ENCODE measurements at places on chromosomes 1 and 21.

DNA sequence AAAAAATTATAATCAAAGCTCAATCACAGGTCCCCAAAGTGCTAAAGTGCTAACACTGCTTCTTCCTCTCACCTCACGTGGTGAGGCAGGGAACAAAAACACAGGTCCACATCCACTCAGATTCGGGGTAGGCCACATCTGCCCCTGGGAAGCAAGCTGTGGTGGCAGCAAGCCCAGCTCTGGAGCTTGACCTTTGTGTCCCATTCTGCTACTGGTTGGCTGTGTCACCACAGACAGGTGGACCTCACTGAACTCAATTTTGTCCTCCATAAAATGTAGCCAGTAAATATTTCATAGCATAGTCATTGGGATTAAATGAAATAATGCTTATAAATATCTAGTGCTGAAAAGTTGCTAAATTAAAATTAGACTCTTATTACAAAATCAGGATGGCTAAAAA lies 8.5 kb downstream of the AZIN2 start:
- no peak for DNase-seq

DNA sequence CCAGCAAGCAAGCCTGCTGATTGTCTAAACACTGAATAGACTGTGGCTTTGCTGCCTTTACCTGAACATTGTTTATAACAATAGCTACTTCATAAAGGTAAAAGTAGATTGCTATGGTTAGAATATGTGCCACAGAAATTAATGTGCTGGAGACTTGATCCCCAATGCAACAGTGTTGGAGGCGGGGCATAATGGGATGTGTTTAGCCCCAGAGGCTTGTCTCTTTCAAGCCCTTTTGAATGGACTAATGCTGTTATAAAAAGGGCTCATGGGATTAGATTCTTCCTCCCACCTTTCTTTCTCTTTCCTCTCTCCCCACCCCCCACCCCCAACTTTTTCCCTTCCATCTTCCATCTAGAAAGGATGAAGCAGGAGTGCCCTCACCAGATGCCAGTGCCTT lies 80.2 kb upstream of the PPP2R5A start:
- DNase-seq: no peak

DNA sequence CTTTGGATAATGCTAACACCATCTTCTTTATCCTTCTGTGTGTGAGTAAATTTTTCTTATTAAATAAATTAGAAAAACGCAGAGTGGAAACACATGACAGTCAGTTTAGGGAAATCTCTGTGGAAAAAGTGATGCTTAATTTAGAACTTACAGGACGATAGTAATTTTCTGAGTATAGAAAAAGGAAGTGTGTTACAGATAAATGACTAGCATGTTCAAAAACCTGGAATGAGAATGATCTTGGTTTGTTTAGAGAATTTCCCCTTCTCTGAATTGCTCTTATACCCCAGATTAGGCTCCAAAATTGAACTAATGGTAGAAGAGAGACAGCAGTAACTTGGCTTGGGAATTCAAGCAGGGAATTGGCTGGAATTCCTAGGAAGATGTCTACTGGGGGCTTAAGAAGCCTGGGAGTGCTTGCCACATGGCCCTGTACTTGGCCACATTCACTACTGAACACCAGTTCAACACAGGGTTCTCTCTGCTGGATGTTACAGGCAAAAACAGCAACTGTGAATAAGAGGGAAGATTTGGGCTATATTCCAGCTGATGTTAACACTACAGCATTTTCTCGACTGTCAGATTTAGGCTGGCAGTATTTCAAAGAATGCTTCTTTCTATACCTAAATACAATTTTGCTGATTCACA lies 1004.2 kb downstream of the TTLL7 start:
- peak; percentile 4 for DNase-seq

- DNase-seq: peak; percentile 7
Observed at GRCh38 chr1:88935522-88936222, 44.3 kb upstream of the GTF2B start.

DNA sequence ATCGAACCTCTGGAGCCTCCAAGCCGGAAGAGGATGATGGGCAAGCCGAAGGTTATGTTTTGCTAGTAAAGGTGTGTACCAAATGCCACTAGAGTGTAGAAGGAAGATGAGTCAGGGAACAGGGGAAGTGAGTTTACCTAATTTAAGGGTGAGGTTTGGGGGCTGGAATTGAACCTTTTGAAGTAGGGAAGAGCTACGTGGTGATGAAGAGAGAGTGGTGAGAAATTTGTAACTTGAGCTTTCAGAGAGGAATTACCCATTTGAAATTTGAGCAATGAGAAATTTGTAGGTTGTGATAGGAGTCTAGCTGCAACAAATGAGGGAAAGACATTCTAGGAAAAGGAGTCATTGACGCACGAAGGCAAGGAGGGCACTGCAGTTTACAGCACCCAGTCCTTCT lies 70.0 kb upstream of the TENT5C start:
- DNase-seq: no peak

DNA sequence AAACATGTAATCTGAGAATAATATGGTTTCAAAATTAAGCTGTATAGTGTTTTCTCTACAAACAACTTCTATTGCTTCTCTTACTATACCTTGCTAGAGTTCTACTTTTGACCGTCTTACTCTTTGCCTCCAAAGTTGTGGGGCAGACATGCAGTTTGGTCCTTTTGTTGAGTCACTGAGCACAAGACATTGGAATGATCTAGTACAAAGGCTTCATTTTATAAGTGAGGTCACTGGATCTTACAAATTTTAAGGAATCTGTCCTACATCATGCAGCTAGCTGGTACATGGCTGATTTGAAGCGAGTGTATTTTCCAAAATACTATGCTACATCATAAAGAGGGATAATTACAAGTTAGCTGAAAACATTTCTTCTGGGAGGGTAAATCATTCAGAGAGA lies 28.8 kb downstream of the OR10J1 start:
- DNase-seq: no peak

DNA sequence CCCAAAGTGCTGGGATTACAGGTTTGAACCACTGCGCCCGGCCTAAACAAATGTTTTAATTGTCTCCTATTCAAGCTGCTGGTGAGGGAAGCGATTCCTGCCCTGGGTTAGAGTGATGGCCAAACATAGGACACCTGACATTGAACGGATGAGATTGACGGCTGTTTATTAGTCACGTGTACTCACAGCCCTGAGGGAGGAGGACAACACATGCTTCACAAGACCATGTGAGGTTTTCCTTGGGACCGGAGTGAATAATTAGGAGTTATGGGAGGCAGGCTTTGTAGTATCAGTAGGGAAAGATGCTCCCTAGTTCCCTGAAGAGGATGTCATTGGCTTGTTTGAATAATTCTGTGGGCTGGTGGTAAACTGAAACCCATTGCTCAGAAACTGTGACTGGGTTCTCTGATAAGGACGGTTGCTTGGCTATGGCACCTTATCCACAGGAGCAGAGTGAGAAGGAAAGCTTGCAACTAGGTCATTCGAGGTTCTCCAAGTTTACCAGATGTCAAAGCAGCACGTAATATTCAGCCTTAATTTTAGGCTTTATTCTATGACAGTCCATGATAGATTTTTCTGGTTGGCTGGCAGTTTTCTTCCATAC lies 245.8 kb downstream of the PLA2G4A start:
- DNase-seq: no peak

DNA sequence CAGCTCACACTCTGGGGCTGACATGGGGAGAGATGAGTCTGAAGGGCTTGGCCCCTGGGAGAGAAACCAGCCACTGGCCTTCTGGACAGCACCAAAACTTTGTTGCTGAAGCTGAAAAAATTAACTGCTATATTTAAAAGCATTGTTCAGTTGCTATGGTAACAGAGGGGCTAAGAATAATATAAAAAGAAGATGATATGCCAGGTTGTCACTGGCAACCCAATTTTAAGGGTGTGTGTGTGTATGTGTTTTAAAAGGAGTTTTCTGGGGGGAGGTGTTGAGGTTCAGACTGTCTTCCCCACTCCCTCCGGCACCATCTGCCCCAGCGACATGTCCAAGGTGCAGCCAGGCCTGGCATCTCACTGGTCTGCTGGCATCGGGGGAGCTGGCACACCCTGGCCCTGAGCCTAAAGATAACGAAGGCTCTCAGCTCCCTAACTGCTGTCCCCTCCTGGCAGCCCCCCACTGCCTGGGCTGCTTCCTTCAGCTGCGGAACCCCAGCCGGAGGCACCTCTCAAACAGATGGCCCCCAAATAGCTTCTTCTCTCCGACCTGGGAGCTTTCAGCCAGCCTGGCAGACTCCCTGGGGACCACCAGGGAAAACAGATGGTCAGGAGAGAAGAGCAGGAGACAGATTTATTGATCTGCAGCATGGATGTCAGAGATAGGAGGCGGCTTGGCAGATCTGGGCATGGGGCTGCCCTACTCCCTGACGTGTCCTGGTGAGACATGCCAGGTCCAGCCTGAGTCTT lies 203.9 kb downstream of the HIVEP3 start:
- no peak for DNase-seq

DNA sequence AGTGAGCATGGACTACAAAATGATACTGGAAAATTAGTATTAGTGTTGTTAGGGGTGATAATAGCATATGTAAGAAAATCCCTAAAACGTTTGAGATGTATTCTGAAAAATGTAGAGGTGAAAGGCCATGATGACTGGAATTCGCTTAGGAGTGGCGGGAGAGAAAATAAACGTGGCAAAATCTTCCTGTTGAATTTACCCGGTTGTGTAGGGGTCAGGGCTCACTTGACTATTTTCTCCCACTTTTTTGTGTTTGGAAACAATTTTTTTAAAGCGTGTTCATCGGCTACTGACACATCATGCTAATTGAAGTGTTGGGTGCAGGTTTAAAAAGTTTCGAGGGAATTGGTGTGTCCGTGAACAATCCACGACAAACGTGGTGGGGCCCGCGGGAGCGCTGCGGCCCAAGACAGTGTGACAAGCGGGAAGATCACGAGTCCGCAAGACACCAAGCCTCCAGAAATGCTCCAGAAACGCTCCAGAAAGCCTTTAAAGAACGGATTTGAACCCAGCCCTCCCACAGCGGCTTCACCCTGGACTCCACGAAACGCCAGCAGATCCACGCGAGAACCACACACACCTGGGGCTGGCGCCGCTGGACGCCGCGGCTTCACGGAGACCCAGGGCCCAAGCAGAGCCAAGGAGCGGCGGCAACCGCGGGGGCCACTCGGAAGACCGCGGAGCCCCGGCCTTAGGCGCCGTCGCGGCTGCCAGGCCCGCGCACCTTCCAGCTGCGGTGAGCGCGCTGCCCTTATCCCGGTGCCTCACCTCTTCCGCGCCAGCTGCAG lies 573 bp downstream of the PSMG1 start:
- DNase-seq: no peak

GRCh38 chr1:182174513-182174855 lies 113.0 kb upstream of the ZNF648 start:
- DNase-seq: no peak

- DNase-seq: peak; percentile 1
Observed at GRCh38 chr1:227541796-227542152, 21.6 kb upstream of the ZNF678 start.

- DNase-seq: no peak
Observed at GRCh38 chr1:234072793-234073192, 168.3 kb downstream of the SLC35F3 start.

DNA sequence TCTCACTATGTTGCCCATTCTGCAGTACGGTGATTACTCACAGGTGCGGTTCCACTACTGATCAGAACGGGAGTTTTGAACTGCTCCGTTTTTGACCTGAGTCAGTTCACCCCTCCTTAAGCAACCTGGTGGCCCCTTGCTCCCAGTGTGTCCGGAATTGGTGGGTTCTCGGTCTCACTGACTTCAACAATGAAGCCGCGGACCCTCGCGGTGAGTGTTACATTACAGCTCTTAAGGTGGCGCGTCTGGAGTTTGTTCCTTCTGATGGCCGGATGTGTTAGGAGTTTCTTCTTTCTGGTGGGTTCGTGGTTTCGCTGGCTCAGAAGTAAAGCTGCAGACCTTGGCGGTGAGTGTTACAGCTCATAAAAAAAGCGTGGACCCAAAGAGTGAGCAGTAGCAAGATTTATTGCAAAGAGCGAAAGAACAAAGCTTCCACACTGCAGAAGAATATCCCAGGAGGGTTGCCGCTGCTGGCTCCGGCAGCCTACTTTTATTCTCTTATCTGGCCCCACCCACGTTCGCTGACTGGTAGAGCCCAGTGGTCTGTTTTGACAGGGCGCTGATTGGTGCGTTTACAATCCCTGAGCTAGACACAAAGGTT lies 17.6 kb upstream of the PARP1 start:
- DNase-seq: no peak

DNA sequence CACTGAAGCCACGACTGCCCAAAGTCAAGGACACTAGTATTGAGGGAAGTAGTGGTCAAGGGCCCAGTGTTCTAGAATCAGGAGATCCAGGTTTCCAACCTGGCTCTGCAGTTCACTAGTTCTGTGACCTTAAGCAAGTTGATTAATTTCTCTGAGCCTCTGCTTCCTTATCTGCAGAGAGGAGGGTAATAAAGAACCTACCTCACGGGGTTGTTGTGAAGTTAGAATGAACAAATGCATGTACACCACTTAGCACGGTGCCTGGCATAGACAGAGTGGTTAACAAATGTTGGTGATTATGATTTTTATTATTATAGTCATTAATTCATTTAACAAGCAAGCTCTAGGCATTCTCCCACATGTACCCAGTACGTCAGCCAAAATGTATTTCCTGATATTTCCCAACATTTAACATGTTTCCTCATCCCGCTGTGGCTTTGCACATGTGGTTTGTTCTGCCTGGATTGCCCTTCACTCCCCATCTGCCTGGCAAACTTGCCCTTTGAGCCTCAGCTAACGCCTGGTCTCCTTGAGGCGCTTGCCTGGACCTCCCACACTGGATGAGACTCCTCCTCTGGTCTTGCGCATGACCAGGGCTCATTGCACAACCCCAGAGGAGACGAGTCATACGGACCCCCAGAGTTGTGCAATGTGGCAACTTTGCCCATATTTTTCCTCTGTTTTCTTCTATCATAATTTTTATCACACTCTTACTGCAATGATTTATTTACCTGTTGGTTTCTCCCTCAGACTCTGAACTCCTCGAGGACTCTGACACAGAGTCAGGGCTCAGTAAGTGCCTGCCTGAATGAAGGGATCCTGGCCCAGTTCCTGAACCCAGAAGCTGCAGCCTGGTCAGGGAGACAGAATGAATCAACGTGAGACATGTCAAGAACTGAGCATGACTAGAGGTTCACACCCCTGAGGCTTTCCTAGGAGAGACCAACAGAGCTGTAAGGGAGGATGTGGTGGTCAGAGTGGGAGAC lies 20.7 kb upstream of the MFSD2A start:
- peak; percentile 99 for DNase-seq

DNA sequence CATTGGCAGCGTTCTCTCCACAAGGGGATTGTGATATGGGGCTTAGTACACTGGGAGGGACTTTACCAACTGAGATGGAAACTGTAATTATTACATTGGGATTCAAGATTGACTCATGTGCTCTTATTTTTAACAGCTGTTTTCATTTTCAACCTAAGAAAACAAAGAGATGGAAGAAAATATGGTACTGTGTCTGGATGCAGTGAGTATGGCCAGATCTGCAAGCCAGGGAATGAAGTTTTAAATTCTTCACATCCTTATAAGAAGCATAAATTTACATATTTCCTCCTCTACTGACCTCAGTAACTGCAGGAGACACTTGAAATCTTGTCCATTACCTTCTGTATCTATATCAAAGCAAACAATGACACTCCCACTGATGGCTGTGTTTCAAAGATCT lies 81.5 kb upstream of the EDEM3 start:
- no peak for DNase-seq

- no peak for DNase-seq
Observed at GRCh38 chr21:43209575-43210453, 41.0 kb downstream of the CRYAA start.

All from GM04504 (cell line).